Testis (tissue), 5 donors: ENCODE measurements at places on chromosomes 2 and 18.

DNA sequence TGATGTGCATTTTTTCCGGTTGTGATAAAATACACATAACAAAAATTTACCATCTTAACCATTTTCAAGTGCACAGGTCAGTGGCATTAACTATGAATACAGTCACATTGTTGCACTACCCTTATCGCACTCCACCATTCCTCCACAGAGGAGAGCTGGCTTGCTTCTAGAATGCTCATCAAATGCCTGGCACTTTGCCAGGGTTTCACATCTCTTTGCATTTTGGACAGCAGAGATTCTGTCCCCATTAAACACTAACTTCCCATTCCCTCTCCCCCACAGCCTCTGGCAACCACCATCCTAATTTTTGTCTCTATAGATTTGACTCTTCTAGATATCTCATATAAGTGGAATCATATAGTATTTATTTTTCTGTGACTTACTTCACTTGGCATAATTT lies 165.0 kb downstream of the ASB1 start:
- no peak for DNase-seq

DNA sequence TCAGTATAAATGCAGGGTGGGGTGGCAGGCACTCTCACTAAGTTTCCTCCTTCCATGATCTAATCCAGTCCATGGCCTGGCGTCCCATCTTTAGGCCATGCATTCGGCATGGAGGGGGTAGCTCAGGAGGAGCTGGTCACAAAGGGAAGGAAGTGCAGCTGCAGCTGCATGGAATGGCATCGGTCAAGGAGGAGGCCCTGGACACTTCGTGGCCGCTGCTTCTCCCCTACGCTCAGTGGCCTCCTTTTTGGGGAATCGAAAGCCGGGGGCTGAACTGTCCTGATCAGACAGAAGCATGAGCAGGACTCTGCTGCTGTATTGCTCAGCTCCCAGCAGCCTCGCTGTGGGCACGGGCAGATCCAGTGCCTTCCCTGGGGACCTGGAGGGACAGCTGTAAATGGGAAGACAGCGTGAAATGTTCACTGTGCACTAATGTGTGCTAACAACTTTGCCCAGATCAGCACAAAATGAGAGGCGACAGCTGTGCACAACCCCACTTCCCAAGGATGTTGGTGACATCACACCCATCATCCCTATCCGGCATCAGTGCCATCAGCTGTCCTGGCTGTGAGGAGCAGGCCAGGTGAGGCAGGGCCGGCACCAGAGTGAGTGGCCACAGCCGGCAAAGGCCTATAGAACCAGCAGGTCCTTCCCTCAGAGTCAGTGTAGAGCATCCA lies 520.1 kb upstream of the RAB6C start:
- DNase-seq: no peak

- peak; percentile 99 for DNase-seq
Measured at GRCh38 chr2:86440631-86441391, at the start of gene KDM3A. KDM3A (plus strand) TSS chr2:86441371; CDS start chr2:86442048, 677 bp downstream.

GRCh38 chr2:237199082-237199481 lies 113.4 kb downstream of the COPS8 start:
- no peak for DNase-seq

DNA sequence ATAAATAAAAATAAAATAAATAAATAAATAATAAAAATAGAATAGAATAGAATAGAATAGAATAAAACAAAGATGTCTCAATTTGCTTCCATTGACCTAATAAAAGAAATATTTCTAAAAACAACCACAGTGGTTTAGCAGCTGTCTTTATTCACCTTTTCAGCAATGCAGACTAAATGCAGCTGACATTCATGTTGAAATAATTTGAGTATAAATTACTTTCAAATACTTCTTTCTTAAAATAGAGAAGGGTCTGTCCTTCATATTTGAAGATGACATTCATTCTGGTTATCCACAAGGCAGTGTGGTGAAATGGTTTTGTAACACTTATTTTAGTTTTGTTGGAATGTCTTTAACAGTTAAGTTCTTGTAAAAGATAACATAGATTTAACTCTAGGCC lies 469.4 kb downstream of the IRS1 start:
- DNase-seq: no peak
